ENCODE measurements at places on chromosomes 1 and 21.
A peak's percentile ranks its signal among the peaks of the same experiment; 100 is the strongest.

DNA sequence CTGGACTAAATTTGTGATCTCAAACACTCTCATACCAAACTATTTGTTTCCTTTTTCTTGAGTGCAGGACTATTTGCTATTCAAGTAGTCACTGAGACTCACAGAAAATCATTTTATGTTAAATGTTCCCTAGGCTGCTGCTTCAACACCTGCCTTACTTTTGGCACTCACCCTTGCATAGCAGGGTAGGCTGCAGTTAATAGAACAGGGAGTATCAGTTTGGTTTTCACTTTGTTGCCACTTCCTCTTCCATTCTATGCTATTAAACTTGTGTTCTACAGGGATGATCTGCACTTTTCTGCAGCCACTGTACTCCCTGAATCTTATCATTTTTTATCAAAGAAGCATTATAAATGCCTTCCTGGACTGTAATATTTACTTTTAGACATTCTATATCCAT is 148.7 kb upstream of the PRMT6 start:
- DNase-seq = no peak

DNA sequence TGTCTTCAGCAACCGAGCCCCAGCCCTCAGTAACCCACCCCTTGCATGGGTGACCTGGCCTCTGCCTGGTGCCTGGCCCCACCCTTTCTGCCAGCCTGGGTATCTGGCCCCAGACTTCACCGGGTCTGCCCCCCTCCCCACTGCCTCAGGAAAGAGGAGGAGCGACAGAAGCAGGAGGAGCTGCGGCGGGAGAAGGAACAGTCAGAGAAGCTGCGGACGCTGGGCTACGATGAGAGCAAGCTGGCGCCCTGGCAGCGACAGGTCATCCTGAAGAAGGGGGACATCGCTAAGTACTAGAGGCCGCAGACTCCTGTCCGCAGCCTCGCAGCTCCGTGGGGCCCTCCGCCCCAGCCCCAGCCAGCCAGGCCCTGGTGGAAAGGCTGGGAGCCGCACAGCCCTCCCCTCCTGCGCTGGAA is 6.1 kb downstream of the TNFRSF25 start:
- no peak for DNase-seq

DNA sequence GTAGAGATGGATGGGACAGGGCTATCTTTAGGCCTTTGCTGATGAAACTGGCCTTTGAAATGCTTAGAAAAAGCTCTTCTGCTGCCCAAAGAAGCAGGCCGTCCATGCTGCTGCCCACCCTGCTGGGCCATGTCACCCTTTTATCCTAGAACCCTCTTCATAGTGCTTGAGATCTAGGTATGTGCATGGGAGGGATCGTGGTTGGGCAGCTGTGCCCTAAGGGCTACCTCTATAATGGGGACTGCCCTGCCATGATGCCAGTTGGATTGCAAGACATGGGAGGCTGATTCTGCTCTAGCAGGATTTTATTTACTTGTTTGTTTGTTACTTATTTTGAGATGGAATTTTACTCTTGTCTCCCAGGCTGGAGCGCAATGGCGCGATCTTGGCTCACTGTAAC is 69.0 kb downstream of the HHAT start:
- DNase-seq = no peak

GRCh38 chr1:176560681-176561080 is 97.7 kb downstream of the PAPPA2 start:
- no peak for DNase-seq

- DNase-seq = no peak
These were observed 15.6 kb upstream of the THEM4 start for GRCh38 chr1:151924691-151925587.

DNA sequence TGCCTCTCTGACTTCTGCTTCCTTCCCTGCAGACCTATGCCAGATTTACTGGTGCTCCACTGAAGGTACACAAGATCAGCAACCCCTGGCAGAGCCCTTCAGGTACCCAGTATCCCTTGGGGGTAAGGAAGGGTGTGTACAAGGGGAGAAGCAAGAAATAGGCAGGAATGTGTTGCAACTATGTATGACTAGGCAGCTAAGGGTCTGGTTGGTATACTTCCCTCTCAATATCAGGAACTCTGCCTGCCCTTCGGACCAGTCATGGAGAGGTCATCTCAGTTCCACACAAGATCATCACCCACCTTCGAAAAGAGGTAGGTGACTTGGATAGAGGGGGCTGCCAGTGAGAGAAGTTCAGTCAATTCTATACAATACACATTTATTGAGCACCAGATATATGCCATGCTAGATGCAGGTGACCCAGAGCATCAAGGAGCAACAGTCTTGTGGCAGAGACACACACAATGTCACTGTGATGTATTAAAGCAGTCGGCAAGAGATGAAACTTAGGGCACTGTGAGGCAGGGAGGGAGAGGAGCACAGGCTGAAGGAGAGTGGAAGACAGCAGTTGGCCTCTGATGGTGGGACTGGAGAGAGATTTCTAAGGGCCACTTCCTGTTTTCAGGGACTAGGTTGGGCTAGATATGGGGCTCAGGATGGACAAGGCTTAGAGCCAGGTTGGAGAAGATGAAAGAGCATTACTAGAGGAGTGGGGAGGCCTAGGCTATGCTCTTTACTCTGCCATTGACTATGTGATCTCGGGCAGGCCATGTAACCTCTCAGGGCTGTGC is 2.0 kb downstream of the MTX1 start:
- no peak for DNase-seq

DNA sequence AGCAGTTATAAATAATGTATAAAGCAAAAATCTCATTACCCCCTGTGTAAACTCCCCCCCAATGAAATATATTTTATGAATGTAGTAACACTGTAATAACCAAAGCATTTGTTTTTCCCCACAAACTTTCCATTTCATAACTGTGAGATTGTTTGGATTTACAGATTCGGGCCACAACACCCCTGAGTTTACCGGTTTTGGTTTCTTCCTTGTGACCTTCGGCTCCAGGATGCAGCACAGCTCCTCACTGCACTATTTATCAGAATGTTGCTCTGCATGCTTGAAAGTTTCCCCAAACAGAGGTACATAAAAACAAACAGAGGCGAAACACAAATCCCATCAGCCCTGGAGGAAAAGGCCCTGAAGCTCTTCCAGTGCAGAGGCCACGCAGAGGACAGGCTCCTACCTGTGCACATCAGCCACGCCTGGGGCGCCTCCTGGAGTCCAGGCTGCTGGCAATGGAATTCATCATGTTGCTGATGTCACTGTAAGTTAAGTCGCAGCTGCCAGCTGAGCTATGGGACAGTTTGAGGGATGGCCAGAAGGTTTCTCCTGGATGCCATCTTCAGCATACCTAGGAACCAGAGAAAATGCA is 122.0 kb downstream of the LMO4 start:
- peak; percentile 6 for DNase-seq

GRCh38 chr1:2179283-2180013 is 15.1 kb downstream of the FAAP20 start:
- no peak for DNase-seq

GRCh38 chr1:60245324-60245723 is 171.8 kb upstream of the C1orf87 start:
- DNase-seq = no peak

GRCh38 chr21:31780944-31781343 is 49.0 kb upstream of the SCAF4 start:
- DNase-seq = no peak
